ENCODE measurements at places on chromosomes 11 and 22.
A peak's percentile ranks its signal among the peaks of the same experiment; 100 is the strongest.

GRCh38 chr11:2655834-2656622, 43.8 kb downstream of the KCNQ1OT1 start:
- H3K4me1 ChIP-seq = peaks cover 53% of the 10 kb centered on the region
- DNase-seq = no peak
- no peak overlapping the region for H3K27ac ChIP-seq
- no peaks in the 10 kb centered on the region for H3K36me3 ChIP-seq
- H3K4me3 ChIP-seq = no peak overlapping the region
- no peaks in the 10 kb centered on the region for H3K27me3 ChIP-seq

GRCh38 chr11:69075421-69076128, 26.8 kb downstream of the TPCN2 start:
- H3K36me3 ChIP-seq = peaks cover 52% of the 10 kb centered on the region
- H3K4me1 ChIP-seq = no peaks in the 10 kb centered on the region
- H3K4me3 ChIP-seq = no peak overlapping the region
- no peak overlapping the region for H3K27ac ChIP-seq

- H3K27me3 ChIP-seq = peaks cover 4% of the 10 kb centered on the region
- no peak overlapping the region for H3K27ac ChIP-seq
- no peak for DNase-seq
- H3K36me3 ChIP-seq = no peaks in the 10 kb centered on the region
- peaks cover 10% of the 10 kb centered on the region for H3K4me1 ChIP-seq
Measured at GRCh38 chr22:44450503-44450902, 47.5 kb downstream of the RTL6 start.

DNA sequence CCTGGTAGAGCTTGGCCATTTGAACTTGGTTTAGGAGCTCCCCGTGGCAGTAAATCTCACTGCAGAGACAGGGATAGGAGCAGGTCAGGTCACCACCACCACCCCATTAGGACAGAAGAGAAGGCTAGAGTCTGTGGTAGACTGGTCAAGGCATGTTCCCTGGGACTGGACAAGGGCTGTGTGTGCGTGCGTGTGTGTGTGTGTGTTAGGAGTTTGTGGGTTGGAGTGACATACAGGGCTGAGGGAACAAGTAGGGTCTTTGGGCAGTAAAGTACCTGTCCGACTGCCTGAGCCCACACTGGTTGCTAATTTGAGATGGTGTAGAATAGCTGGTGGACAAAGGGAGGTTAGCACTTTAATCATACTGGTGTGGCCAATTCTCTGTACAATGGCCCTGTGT, 16.1 kb downstream of the TREH start:
- DNase-seq = no peak
- H3K27me3 ChIP-seq = no peaks in the 10 kb centered on the region
- H3K4me1 ChIP-seq = peaks cover 23% of the 10 kb centered on the region

DNA sequence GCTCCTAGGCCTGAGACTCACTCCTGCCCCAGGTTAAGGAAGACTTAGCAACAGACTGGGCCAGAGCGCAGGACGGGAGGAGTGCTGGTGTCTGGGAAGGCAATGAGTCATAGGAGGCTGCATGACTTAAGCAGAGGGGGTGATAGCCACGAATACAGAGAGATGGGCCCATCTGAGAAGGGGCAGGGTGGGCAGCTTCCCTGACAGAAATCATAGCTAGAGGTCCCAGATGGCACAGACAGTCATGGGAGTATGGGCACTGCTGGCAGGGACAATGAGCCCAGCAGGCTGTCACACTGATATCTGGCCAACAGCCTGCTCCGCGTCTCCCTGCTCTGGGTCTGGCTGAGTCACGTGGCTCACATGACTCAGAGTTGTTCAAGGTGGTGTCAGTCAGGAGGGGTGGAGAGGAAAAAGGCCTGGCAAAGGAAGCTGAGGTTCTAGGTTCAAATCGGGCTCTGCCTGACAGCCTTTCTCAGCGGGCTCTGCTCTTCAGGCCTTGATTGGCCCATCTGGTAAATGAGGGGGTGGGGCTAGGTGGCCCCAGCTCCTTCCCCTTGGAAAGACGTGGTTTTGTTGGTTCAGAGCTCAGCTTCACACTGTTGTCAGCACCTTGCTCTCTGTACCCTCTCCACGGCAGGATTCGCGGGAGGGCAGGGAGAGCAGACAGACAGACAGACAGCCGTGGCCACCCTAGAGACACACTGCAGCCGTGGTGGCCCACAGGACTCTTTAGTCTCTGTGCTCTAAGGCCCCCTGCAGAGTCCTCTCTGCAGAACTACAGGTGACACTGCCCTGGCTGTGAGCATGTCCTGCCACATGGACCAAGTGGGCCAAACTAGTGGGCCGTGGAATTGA, 47.8 kb downstream of the DBX1 start:
- no peaks in the 10 kb centered on the region for H3K4me1 ChIP-seq
- DNase-seq = peak; percentile 33
- no peaks in the 10 kb centered on the region for H3K27me3 ChIP-seq

GRCh38 chr11:4459500-4459899, 10.4 kb downstream of the OR52K2 start:
- H3K4me1 ChIP-seq = no peaks in the 10 kb centered on the region
- no peak overlapping the region for H3K27ac ChIP-seq
- H3K36me3 ChIP-seq = no peaks in the 10 kb centered on the region

DNA sequence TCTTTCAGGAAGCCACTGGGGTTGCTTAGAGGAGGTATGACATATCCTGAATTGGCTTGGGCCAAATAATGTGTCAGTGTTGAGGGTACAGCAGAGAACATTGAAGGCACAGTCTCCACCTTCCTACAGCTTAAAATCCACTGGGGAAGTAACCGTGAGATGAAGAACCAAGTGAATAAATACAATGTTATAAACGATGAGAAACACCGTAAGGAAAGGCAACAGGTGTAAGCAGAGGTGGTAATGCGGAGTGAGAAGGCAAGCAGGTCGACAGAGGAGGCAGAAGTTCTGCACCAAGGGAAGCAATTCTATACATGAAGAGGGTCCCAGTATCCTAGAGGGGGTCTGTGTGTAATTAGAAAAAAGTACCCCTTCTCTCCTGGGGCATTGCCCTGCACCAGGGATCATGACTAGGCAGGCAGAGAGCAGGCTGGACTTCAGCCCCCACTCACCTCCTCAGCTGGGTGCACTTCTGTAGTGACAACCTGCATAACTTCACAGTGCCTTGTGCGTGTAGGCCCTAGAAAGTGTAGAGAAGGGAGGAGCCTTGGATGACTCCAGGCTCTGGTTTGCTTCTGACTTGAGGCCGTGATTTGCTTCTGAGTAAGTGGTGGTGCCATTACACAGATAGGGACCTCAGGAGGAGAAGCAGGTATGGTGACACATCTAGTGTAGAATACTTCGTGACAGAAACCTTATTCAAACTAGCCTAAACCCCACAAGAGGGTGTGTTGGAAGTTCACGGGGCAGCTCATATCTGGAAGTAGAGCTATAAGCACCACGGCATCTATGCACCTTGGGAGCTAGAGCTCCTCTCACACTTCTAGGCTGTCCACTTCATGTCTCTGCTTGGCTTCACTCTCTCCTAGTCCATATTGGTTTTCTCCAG, 4.9 kb downstream of the MYOD1 start:
- H3K36me3 ChIP-seq = peaks cover 34% of the 10 kb centered on the region
- H3K4me3 ChIP-seq = no peak overlapping the region
- peaks cover 45% of the 10 kb centered on the region for H3K27me3 ChIP-seq

All from muscle of leg (tissue), 16 donors.